ENCODE measurements at places on chromosomes 3 and 15.
A peak's percentile ranks its signal among the peaks of the same experiment; 100 is the strongest.

- no peak overlapping the region for H3K4me3 ChIP-seq
- no peak overlapping the region for H3K27ac ChIP-seq
- H3K27me3 ChIP-seq: no peaks in the 10 kb centered on the region
- DNase-seq: no peak
These were observed 45.0 kb downstream of the ZBTB20 start for GRCh38 chr3:115102046-115102445.

DNA sequence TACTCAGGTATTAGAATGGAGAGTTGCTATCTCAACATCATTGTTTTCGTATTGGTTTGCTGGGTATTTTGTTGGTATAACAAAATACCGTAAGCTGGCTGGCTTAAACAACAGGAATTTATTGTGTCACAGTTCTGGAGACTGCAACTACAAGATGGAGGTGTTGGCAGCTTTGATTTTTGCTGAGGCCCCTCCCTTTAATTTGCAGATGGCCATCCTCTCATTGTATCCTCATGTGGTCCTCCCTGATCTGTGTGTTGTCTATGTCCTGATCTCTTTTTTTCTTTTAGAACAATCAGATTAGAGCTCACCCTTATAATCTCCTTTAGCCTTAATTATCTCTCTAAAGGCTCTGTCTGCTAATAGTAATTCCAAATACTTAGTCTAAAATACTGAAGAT is 299.8 kb upstream of the GOLIM4 start:
- no peaks in the 10 kb centered on the region for H3K27me3 ChIP-seq
- no peak overlapping the region for H3K27ac ChIP-seq
- DNase-seq: no peak
- no peaks in the 10 kb centered on the region for H3K4me1 ChIP-seq
- no peak overlapping the region for H3K4me3 ChIP-seq

GRCh38 chr15:84595660-84596059 is 5.1 kb upstream of the ZSCAN2 start:
- no peak overlapping the region for H3K4me3 ChIP-seq
- no peaks in the 10 kb centered on the region for H3K4me1 ChIP-seq
- H3K27me3 ChIP-seq: no peaks in the 10 kb centered on the region

GRCh38 chr3:139124197-139124596 is 79.5 kb upstream of the PRR23C start:
- no peak overlapping the region for H3K27ac ChIP-seq
- no peak for DNase-seq
- no peak overlapping the region for H3K4me3 ChIP-seq
- no peaks in the 10 kb centered on the region for H3K36me3 ChIP-seq
- peaks cover 67% of the 10 kb centered on the region for H3K4me1 ChIP-seq
- H3K27me3 ChIP-seq: no peaks in the 10 kb centered on the region

DNA sequence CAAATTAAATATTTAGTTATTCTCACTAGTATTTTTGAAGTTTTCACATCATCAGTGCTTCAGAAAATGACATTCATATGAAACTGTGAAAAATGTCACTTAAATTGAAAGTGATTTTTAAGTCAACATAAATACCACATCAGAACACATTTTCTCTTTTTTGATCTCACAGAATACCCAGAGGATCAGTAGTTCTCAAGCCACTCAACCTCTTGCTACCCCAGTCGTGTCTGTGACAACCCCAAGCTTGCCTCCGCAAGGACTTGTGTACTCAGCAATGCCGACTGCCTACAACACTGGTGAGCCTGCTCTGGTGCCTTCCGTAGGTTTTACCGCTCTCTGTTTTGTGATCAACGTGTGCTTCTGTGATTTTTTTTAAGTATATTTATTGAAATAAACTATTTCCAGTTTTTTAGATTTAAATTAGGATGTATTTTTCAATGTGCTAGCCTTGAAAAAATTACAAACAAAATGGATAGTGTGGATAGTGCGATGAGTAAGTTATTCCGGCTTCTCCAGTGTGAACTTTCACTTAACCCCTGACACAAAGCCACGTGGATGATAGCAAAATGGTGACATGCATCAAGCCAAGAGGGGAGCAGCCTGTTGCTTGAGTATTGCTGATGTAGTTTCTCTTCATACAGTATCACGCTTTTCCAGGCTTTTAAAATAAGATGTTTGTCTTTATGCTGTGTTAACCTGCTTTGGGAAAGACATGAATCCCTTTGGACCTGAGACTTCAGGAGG is 26.5 kb downstream of the LYSMD4 start:
- DNase-seq: peak; percentile 42
- peak overlapping the region; percentile 59 for H3K4me3 ChIP-seq
- peak overlapping the region; percentile 74 for H3K27ac ChIP-seq
- no peaks in the 10 kb centered on the region for H3K36me3 ChIP-seq
- peaks cover 43% of the 10 kb centered on the region for H3K4me1 ChIP-seq
- no peaks in the 10 kb centered on the region for H3K27me3 ChIP-seq

DNA sequence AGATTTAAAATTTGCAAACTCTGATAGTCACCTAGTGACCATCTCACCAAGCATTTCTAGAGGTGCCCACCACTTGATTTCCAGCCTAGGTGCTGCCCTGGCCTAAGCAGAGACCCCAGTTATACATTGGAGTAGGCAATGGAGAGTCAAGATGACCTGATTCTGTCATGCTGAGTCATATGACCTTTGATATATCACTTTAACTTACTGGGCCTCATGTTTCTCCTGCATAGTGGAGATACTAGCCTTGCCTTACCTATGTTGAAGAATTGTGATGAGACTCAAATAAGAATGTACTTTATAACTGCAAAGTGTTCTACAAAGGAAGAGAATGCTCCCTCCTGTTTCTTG is 75.5 kb upstream of the XCR1 start:
- H3K4me1 ChIP-seq: peaks cover 17% of the 10 kb centered on the region
- no peak overlapping the region for H3K27ac ChIP-seq
- no peak overlapping the region for H3K4me3 ChIP-seq
- no peaks in the 10 kb centered on the region for H3K27me3 ChIP-seq

DNA sequence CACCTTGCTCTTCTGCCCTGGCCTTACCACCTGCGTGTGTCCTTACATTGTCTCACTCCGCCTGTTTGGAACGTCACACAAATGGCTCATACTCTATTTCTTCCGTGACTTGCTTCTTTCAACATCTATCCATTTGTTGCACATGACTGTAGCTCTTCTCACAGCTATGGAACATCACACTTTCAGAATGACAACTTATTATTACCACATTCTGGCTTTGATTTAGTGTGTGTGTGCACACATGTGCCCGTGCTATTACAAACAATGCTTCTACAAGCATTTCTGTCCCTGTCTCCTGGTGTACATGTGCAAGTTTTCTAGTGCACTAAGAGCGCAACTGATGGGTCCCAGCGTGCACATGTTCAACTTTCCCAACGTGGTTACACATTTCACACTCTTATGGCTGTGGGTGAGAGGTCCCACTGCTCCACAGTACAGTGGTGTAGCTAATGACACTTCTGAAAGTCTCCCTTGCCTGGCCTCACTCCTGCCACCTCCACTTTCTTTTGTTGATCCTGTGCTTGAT is 37.8 kb downstream of the PTH1R start:
- no peak for DNase-seq
- no peak overlapping the region for H3K4me3 ChIP-seq
- no peak overlapping the region for H3K27ac ChIP-seq
- H3K36me3 ChIP-seq: peaks cover 29% of the 10 kb centered on the region

DNA sequence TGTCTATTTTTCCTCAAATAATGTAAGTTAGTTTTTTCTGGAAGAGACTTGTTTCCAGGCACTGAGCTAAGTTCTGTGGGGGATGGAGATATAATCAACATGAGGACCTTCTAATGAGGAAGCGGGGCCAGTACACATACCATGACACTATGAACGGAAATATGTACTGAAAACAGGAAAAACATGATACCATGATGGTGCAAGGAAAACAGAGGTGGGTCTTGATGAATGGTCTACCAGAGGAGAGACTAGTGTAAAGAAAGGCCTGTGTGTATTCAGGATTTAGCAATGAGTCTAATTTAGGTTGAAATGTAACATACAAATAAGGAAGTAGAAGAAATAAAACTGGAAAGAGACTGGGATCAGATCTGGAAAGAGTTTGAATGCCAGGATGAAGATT is 38.9 kb upstream of the TPRG1 start:
- peak overlapping the region; percentile 44 for H3K27ac ChIP-seq
- H3K4me3 ChIP-seq: peak overlapping the region; percentile 35
- peaks cover 14% of the 10 kb centered on the region for H3K4me1 ChIP-seq
- H3K36me3 ChIP-seq: no peaks in the 10 kb centered on the region
- H3K27me3 ChIP-seq: no peaks in the 10 kb centered on the region

- no peaks in the 10 kb centered on the region for H3K27me3 ChIP-seq
- H3K36me3 ChIP-seq: peaks cover 3% of the 10 kb centered on the region
- H3K4me1 ChIP-seq: peaks cover 9% of the 10 kb centered on the region
- H3K4me3 ChIP-seq: no peak overlapping the region
- DNase-seq: no peak
These were observed 37.5 kb upstream of the C3orf38 start for GRCh38 chr3:88112289-88112688.

DNA sequence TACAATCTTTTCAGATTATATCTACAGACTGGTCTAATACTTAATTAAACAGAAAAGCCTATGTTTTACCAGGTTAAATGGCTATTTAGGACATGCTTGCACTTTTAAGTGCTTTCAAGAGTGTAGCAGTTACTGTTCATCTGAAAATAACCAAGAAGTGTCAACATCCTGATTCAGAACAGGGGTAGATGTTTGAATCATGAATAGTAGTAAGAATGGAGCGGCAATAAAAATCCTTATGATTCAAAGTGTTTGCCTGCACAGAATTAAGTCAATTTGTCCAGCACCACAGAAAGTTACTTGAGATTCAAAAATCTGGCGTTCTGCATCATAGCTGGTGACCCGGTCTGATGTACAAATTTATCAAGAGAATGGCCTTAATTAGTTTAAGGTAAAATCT is 48.3 kb downstream of the GREM1 start:
- peak; percentile 38 for DNase-seq
- H3K4me3 ChIP-seq: no peak overlapping the region
- no peak overlapping the region for H3K27ac ChIP-seq
- H3K4me1 ChIP-seq: peaks cover 6% of the 10 kb centered on the region

DNA sequence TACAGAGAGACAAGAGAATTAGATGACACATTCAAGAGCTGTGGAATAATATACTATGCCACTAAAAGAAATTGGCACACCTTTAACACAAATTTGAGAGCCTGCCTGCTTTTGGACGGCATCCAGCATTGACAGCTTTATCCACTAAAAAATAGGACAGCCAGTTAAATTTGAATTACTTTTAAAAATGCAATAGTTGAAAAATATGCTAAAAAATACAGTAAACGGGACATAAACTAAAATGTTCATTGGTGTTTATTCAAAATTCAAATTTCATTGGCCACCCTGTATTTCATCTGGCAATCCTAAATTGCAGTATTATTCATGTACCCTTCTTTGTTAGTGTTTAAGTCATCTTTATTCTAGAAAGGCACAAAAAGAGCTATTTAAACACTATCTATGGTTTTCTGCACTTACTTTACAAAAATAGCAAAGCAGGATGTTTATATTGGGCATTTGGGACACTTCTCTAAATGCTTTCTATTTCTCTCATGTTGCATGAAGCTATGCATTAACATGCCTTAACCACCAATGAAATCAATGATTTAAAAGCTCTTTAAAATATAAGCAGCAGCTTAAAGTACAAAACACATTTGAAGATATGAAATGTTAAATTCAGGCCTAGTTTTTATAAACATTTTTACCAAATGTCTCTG is 160.1 kb downstream of the NEK10 start:
- H3K36me3 ChIP-seq: no peaks in the 10 kb centered on the region
- no peak overlapping the region for H3K4me3 ChIP-seq
- DNase-seq: no peak

GRCh38 chr3:52146189-52146588 is 8.0 kb downstream of the POC1A start:
- no peak overlapping the region for H3K4me3 ChIP-seq
- DNase-seq: no peak
- no peaks in the 10 kb centered on the region for H3K27me3 ChIP-seq
- no peak overlapping the region for H3K27ac ChIP-seq
- H3K36me3 ChIP-seq: no peaks in the 10 kb centered on the region

Data from GM23248 (cell line).